ENCODE measurements at places on chromosomes 1 and 21.

DNA sequence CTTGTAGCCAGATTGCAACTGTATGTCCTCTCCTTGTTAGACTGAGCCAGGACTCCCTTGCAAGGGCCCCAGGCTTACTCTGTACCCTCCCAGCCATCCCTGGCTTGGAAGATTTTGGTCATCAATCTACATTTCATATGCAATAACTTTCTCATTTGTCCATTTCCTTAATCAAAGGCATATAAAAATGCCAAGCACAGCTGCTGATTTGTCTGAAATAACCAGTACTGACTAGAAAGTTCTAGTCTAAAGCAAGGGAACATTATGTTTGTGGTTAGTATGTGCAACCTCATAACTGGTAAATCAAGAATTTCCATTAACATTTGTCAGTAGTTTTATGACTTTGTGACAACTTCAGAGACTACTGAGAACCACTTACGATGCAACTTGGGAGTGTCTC lies 370.2 kb downstream of the ST6GALNAC3 start:
- no peak for DNase-seq

DNA sequence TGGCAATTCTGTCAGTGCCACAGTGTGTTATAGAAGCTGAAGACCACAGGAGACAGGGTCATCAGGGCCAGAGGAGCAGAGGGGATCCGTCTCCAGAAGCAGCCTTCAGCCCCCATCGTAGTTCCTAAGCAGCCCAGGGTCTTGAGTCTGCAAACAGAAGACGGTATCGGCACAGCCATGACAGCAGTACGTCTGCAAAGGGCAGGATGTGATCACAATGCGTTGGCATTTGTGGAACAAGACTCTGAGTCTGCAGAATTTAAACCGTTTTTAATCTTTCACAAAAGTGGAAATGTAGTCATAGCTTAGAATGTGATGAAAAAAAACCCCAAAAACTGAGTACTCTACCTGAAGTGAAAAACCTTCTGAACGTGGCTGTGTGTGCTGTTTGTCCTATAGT lies 44.0 kb upstream of the SCCPDH start:
- DNase-seq: peak; percentile 25

DNA sequence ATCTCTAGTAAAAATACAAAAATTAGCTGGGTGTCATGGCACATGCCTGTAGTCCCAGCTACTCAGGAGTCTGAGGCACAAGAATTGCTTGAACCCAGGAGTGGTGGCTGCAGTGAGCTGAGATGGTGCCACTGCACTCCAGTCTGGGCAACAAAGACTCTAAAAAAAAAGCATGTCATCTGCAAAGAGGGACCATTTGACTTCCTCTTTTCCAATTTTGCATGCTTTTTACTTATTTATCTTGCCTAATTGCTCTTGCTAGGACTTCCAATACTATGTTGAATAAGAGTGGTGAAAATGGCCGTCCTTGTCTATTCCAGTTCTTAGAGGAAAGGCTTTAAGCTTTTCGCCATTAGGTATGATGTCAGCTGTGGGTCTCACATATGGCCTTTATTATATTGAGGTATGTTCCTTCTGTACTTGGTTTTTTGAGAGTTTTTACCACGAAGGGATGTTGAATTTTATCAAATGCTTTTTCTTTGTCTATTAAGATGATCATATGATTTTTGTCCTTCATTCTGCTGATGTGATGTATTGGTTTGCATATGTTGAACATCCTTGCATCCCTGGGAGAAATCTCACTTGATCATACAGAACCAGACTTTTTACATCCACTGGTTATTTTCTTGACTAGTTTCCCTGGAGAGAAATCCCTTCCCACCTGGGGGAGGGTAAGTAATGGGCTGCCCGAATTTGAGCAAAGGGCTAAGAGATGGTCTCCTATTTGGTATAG lies 17.0 kb upstream of the RAP1GAP start:
- DNase-seq: no peak

- DNase-seq: no peak
Measured at GRCh38 chr1:107526524-107527198, 385.8 kb downstream of the NTNG1 start.

DNA sequence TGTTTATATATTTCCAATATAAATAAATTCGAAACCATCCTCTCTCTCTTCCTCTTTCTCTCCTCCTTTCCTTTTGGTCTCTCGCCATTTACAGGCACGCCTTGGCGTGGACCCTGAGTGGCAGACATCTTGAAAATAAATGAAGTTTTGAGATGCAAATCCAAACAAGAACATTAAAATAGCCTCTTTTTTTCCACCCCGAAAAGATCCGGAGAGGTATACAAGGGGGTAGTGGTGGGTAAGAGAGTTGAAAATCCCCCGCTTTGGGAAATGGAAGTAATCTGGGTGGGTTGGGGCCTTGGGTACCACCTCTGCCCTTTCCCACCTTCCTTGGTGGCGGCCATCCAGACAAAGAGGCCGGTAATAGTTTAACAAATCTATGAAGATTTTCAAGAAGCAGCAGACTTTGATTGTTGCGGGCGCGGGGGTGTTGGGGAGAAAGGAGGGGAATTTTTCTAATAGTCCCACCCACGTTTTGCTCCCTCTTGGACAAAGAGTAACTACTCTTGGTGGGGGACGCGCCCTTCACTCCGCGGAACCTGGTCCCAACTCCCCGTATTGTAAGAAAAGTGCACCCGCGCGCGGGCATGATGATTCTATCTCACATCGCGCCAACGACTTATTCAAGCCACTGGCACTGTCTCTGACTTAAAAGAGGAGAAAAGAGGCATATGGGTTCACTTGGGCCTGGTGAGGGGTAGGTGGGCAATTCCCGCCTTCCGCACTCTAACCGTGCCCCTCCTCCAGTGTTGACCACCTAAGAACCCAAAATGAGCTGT lies 4.0 kb upstream of the FOXD3 start:
- no peak for DNase-seq

DNA sequence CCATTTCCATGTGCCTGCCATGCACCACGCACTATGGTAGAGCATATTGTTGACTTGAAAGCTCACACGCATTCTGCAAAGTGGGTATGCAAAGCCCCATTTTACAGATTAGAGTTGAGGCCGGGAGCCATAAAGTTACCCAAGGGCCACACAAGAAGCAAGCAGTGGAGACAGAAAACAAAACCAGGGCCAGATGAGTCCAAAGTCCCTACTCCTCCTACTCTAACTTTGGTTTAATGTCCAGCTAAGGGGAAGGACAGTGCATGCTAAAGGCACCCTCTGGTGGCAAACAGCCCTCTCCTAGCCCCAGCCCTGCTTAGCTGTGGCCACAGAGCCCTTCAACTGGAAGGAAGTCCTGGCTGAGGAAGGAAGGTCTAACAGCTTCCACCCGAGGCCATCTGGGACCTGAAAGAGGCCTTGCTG lies 74.9 kb downstream of the SLC66A1 start:
- no peak for DNase-seq

GRCh38 chr21:27257908-27258556 lies 291.1 kb upstream of the ADAMTS5 start:
- no peak for DNase-seq

GRCh38 chr1:69492286-69492685 lies 75.4 kb upstream of the LRRC7 start:
- no peak for DNase-seq

GRCh38 chr1:27594564-27595510 lies 9.1 kb downstream of the AHDC1 start:
- DNase-seq: peak; percentile 59

DNA sequence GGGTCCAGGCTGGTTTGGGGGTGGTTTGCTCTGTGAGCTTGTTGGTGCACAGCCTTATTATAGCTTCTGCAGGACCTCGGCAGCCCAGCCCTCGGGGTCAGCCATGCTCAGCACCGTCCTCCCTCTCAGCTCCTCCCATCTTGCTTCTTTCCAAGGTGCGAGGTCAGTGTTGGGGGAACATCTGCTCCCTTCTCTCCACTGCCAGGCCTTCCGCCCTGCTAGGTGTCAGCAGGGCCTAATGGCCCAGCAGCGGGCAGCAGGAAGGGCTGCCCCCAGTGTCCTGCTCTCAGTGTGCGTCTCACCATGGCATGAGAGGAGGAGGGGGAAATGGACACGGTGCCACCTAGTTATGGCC lies 36.5 kb upstream of the LRRC3 start:
- no peak for DNase-seq

DNA sequence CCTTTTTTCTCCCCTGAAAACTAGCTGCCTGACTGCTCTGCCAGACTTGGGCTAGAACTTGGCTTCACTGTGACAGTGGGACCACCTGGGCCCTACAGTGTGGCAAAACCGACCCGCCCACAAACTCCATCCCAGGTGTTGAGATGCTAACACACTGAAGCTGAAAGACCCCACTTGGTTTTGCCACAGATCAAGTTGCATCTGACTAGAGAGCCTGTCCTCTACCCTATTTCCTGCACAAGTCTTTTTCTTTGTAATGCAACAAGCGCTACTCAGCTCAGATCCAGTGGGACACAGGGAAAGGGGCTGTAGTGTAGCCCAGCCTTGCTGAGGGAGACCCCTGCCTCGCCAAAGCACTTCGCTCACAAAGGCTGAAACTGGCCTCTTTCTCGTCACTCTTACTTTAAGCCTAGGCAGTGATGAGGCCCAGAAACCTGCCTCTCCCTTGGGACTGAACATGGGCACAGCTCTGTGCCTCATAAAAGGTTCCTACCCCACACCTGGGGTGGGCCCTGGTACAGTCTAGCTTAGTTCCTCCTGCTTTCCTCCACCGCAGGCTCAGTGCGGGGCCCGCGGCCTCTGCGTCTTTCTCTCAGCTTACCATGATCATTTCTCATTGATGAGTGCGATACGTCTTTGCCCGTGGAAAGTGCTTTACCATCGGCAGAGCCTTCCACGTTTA lies 9.7 kb downstream of the ALPL start:
- DNase-seq: no peak

GRCh38 chr1:63330331-63330916 lies 8.1 kb downstream of the FOXD3 start:
- no peak for DNase-seq

DNA sequence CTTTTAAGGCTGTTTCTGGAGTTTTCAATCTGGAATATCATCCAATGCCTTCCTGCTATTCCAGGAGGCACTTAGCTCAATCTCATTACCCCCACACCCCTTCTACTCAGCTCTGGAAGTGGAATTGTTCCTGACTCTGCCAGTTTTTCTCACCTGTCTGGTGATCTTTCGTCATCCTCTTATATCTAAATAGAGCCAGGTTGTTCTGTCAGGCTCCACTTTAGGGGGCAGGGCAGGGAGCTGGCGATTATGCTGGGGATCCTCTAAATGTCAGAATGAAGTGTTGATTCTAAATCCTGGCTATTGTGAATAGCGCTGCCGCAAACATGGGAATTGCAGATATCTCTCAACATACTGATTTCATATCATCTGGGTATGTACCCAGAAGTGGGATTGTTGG lies 63.6 kb upstream of the ETV3 start:
- DNase-seq: no peak

GRCh38 chr1:234533975-234534876 lies 55.2 kb upstream of the TARBP1 start:
- peak; percentile 99 for DNase-seq

DNA sequence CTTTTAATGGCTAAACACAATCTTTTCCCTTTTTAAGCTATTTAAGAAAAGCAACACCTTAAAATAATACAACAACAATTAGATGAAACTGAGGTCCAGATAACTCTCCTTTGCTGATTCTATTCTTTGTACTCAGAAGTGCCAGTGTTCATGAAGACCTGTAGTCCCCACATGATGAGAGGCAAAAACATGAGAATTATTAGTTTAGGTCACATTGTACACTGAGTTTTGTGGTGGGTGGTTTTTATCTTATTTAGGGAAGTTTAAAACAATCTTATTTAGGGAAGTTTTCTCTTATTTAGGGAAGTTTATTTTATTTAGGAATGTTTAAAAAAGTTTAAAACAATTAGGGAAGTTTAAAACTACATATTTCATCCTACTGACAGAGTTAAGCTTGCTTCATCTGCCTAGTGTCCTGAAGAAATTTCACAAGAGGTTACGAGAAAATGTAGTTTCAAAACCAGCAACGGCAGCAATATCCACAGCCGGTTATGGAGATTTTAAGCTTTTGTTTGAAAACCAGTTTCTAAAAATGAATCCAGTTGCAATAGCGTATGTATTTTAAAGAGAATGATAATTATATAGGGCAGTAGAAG lies 7.8 kb upstream of the OR14I1 start:
- no peak for DNase-seq

- DNase-seq: no peak
Measured at GRCh38 chr1:8835941-8836643, 18.7 kb upstream of the RERE start.

GRCh38 chr1:14884614-14885175 lies 268.9 kb upstream of the TMEM51 start:
- DNase-seq: no peak

GRCh38 chr1:53145942-53146708 lies 3.7 kb upstream of the SLC1A7 start:
- peak; percentile 100 for DNase-seq

DNA sequence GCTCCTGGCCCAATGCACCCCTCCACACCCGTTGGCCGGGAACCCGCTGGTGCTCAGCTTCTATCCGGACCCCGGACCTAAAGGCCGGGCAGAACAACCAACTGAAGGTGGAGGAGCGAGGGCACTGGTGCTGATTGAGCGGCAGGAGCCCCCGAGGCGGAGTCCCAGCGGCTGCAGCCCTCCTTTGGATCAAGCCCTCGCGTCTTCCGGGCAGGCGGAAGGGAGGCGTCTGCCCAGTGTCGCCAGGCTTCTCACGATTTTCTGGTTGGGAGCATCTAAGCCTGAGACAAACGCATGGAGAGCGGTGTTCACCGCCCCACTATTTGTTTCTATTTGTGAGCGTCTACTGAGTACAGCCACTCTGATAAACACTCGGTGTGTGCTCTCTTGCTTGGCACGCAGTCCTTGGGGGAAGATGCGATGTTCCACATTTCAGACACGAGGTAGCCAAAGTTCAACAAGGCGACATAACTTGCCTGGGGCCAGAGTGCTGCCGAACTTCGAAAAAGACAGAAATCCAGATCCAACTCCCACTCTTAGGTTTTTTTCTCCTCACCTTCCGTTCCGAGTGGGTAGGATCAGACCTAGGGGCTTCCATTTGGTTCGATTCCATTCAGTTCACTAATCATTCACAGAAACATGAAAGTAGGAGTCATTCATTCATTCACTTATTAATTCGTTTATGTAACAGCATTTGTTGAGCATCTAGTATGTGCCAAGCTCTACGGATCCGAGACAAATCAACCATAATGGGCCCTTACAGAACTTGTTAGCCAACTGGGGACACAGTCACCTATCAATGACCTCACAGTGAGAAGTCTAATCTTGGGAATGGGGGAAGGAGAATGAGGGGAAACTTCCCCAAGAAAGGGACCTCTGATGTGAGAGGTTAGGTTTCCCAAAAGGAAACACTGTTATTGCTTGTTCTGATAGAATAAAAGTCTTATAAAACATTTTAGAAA lies 4.9 kb upstream of the DMRTA2 start:
- no peak for DNase-seq

Measured in iris pigment epithelial cell (primary cell).